Smooth muscle cell of bladder (primary cell): ENCODE measurements at places on chromosomes 7 and 10. TPM values are rescaled to one million over a fixed set of nuclear protein-coding genes. Genes with fewer than 3 reads are reported as not detected.

The ENKUR gene
- total RNA-seq = under 0.01 and 0.09 TPM in 2 replicates

The HMX2 gene
- total RNA-seq = not detected in 2 replicates

The NEUROD6 gene
- total RNA-seq = not detected in 2 replicates

The ZNF239 gene
- total RNA-seq = 5.3 and 6.8 TPM in 2 replicates

The HOXA10 gene
- total RNA-seq = 6.5 and 11.8 TPM in 2 replicates

The EPO gene
- total RNA-seq = not detected in 2 replicates

The MTERF1 gene
- 5.8 and 8.6 TPM in 2 replicates for total RNA-seq

The ANK3 gene
- total RNA-seq = 3.3 and 5.4 TPM in 2 replicates
